ENCODE measurements at places on chromosomes 5 and 9.

DNA sequence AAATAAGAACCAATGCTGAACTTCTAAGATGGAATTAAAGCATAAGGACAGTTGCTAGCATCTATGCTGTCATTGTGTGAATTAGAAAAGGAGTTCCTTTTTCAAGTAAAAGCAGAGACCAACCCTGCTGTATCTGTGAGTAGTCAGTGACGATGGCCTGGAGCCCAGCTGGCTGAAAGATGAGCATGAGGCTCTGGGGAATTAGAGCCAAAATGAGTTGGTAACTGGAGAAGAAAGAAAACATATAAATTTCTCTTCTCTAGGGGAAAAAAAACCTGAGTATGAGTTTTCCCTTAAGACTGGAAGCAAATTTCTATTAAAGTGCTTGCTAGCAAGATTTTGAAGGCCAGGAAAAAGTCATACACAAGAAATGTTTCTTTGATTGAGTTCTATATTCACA is 1.6 kb upstream of the SPZ1 start:
- no peak for DNase-seq

- no peak for DNase-seq
Measured at GRCh38 chr5:139262059-139262741, 31.3 kb upstream of the MATR3 start.

GRCh38 chr5:147759441-147759840 is 23.1 kb downstream of the JAKMIP2 start:
- no peak for DNase-seq

DNA sequence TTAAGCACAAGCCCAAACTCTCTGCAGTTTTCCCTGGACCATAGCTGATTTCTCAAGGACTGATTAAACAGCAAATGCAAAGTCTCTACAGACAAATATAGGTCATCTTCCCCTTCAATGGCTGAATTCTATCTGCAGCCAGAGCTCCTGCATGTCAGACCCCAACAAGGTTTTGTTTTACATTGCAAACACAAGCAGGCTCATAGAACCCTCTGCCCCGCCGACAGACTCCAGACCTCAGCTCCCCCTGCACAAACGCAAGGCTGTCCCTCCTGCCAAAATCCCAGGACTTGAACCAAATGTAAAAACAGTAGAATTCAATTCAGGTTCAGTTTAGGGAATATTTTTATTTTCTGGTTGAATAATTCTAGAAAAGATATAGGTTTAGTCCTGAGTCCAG is 526.7 kb upstream of the TRPC7 start:
- no peak for DNase-seq

- DNase-seq: no peak
Measured at GRCh38 chr9:94666364-94667099, 27.2 kb upstream of the FBP1 start.
